Effector CD8-positive, alpha-beta T cell (primary cell): ENCODE measurements at places on chromosomes 3 and 15.

- no peak for DNase-seq
These were observed 129.6 kb downstream of the AKAP13 start for GRCh38 chr15:85509973-85510372.

GRCh38 chr15:37100109-37100965 is at the start of gene MEIS2:
MEIS2 (minus strand) TSS chr15:37100549; CDS start chr15:37099466, 1,083 bp downstream.
- DNase-seq = no peak

DNA sequence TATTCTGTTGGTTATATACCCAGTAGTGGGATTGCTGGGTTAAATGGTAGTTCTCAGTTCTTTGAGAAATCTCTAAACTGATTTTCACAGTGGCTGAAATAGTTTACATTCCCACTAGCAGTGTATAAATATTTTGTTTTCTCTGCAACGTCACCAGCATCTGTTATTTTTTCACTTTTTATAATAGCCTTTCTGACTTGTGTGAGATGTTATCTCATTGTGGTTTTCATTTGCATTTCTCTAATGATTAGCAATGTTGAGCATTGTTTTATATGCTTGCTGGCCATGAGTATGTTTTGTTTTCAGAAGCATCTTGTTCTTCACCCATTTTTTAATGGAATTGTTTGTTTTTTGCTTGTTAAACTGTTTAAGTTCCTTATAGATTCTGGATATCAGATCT is 612.7 kb upstream of the SGO1 start:
- DNase-seq = no peak

DNA sequence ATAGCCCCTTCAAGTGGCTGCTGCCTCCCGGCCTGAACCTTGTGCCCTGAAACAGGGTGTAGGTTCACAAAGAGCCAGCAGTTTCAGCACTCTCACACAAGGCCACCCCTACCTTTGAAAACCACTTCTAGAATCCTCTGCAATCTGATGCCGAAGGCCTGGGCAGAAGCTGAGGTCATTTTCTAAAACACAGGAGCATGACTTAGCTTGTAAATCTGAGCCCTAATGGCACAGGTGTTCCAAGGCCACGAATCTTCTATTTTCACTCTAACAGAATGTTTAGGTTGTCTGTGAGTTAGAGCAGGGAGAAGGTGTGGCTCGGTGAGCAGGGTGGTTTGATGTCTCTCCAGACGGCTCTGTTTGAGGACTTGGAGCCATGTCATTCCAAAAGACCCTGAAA is 62.3 kb downstream of the SYNM start:
- no peak for DNase-seq

DNA sequence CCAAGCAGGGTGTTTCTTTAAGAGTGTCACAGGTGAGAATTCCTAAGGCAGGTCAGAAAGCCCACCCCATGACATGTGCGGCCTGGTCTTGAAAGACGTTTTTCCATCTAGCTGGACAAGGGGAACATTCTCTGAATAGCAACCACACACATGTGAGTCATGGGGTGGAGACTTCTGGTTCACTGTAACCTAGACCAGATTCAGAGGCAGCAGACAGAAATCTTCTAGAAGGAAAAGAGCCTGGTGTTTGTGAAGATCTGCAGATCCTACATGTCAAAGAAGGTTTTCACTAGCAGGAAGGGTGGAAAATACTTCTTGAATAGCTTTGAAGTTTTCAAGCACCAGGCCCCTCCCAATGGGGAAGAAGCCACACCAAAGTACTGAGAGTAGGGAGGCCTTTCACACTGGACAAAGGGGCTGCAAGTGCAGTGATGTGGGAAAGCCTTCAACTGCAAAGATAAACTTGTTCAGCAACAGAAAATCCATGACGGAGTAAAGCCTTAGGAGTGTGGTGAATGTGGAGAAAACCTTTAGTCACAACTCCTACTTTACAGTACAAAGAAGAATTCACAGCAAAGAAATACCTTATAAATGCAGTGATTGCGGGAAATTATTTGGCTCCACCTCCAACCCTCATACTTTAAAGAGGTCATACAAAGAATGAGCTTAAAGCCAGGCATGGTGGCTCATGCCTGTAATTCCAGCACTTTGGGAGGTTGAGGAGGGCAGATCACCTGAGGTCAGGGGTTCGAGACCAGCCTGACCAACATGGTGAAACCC is 17.6 kb downstream of the ADAM10 start:
- no peak for DNase-seq

DNA sequence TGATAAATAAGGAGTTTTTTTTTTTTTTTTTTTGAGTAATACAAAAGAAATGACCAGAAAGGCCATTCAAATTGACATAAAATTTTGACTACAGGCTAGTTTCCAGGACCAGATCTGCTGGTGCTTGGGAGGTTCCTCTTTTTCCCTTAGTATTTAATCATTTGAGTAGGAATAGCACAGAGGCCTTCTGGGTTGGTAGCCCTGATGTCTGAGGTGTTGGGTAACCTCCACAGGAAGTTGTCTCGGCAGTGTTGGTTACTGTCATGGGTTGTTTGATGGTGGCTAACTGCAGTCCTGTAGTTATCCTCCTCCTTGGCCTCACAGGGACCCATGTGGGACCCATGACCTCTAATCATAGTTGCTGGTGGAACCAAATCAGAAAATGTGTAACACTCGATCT is 91.1 kb downstream of the USP13 start:
- DNase-seq = no peak
